HuH-7 (cell line): ENCODE measurements at places on chromosomes 6 and 20.
A peak's percentile ranks its signal among the peaks of the same experiment; 100 is the strongest.

DNA sequence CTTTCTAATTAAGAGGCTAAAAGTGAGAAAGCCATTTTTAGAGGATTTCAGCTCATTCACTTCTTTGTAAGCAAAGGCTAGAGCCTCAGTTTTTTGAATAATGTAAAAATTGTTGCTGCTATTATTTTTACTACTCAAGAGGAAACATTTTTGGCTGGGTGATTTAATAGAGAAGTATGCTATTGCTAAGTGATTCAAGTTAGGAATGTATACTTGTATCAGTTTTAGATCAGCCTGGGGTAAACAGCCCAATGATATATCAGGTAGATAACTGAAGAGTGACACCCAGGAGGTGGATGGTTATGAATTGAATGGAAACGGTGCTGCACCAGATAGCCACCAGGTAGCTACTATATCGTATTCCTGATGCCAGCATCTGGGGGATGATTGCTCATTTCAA, 9.2 kb downstream of the QKI start:
- DNase-seq = no peak

- no peak for DNase-seq
Observed at GRCh38 chr20:23107466-23107865, 21.3 kb upstream of the CD93 start.

GRCh38 chr20:32021091-32021490, 10.9 kb downstream of the CCM2L start:
- DNase-seq = no peak

- DNase-seq = no peak
Observed at GRCh38 chr6:161108916-161109315, 117.3 kb downstream of the MAP3K4 start.

DNA sequence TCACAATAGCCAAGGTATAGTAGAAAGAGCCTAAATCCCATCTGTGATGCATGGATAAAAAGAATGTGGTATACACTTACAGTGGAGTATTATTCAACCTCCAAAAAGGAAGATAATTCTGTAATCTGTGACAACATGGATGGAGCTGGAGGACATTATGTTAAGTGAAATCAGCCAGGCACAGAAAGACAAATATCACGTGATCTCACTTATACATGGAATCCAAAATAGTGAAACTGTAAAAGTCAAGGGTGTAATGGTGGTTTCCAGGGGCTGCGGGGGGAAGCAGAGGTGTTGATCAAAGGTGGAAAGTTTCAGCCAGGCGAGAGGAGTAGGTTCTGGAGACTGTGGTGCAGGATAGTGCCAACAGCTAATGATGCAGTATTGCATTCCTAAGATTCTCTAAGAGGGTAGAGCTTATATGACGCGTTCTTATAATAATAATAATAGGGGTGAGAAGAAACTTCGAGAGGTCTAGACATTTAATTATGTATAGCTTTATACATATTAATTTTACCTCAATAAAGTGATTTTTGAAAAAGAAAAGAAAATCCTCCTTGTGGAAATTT, 246.1 kb downstream of the FOXA2 start:
- DNase-seq = no peak

DNA sequence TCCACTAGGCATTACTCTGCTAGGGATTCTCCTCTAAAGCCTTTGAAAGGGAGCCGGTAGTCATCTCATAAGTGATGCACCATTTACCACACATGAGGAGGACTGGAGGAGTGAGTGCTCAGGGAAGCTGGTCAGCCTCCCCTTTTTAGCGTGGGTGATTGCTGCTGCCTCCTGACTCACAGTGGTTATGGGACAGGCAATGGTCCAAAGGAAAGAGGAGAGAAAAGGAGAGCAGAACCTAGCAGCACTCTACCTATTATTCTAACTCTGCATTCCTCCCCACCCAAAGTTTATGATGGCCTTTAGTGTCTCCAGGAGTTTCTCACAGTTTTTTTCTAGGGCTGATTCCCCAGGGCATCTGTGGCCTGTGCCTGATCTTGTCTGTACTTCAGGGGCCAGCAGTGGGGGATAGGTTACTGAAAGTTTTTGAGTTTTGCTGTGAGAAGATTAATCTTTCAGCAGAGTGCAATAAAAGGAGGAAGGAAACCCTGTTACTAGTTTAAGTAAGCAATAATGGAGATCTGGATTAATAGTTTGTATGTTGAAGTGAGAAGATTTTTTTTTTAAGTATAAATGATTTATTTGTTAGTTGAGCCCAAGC, 36.4 kb upstream of the GCLC start:
- DNase-seq = no peak

DNA sequence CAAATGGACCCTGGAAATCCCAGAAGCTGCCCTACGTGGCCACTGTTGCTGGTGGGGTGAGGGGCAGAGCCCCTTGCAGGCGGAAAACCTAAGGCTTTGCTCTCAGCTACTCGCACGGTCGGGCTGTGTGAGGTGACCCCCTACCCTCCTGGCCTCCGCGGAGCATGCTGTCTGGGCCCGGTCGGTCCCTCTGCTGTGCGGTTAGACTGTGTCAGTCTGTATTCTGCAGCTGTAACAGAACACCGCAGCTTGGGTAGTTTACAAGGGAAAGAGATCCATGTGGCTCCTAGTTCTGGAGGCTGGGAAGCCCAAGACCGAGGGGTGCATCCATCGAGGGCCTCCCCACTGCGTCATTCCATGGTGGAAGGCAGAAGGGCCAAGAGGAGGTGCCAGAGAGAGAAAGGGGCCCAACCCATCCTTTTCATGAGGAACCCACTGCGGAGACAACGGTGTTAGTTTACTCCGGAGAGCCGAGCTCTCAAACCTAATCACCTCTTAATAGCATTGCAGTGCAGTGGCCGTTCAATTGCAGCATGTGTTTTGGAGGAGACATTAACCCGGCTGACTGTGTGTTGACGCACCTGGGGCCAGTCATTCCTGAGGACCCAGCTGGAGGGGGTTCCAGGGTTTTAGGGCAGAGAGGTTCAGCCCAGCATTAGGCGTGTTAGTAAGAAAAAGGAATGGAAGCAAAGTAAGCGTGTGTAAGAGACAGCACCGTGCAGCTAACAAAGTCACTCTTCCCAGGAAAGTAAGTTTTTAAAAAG, 18.3 kb downstream of the COL9A3 start:
- no peak for DNase-seq

- no peak for DNase-seq
Observed at GRCh38 chr20:9150679-9151078, 81.8 kb downstream of the PLCB4 start.

GRCh38 chr6:36217188-36217587, 20.6 kb downstream of the BRPF3 start:
- DNase-seq = no peak

- DNase-seq = peak; percentile 46
Observed at GRCh38 chr6:42819803-42820511, 38.1 kb downstream of the BICRAL start.

DNA sequence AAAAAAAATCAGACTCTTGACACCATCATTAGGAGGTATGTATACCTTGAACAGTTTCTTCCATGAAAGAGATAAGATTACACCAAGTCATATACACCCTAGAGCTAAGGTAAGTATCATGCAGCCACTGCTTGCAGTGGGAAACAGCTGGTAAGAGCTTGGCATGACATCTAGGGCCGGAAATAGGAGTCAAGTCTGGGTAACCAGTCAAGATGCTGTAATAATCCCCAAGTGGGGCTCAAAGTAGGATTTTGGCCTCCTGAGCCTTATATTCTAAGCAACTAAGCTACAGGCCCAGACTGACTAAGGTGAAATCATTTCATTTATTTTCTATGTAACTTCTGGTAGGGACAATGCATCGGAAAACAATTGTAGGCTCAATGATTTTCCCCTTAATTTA, 23.9 kb downstream of the TRERF1 start:
- no peak for DNase-seq

GRCh38 chr20:37192137-37192854, 12.9 kb upstream of the MROH8 start:
- DNase-seq = peak; percentile 75

DNA sequence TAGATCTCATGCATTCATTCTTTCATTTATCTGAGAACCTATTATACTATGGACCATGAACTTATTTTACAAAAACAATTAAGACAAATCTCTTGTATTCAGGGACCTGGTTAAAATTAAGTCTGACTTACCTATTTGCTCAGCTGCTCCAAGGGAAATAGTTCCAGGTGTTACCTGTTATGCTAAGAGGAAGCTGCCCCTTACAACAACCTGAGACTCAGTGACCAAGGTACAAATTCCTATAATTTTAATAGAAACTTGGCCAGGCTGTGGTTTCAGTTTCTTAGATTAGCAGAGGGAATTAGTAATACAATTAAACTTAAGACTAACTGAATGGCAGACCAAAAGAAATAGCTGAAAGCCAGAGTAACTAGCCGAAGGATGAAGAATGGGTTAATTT, 48.2 kb upstream of the GMPR start:
- DNase-seq = no peak

DNA sequence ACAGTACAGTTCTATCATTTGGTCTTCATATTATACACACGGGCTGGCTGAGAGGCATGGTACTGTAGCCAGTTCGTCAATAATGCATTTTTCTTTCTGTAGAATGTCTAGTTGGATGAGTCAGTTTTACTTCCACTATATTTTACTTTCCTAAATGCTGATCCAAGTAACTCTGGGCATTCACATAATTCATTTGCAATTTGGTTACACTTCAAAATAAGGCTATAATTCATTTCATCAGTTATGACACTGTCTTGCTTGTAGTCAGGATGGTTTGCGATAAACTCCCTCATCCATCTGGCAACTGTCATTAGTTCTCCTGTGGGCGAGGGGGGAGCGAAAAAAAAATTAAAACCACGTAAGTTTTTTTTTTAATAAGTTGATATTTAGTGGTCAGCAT, 46.3 kb downstream of the GCLC start:
- no peak for DNase-seq

- no peak for DNase-seq
Observed at GRCh38 chr6:107697682-107698081, 126.4 kb downstream of the SCML4 start.

- no peak for DNase-seq
Observed at GRCh38 chr6:79250107-79250514, 15.6 kb upstream of the HMGN3 start.

GRCh38 chr6:98832284-98833056, 1.9 kb upstream of the POU3F2 start:
- DNase-seq = no peak

DNA sequence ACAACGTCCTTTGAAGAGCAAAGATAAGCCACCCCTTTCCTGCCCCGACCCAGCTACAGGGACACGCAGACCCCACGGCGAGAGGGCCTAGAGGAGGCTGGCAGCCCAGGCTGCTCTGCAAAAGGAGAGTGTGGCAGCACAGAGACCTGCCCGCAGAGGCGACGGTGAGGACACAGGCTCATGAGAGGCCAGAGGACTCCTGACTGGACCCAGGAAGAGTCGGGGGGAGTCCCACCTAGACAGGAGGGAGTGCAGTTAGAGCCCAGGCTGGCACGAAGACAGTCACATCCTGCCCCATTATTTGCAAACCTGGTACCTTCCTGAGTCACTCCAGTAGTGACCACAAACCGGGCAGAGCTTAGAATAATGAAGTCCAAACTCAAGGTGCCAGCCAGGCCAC, 227.7 kb upstream of the CDH4 start:
- no peak for DNase-seq

GRCh38 chr6:28838289-28838633, 85.5 kb downstream of the TRIM27 start:
- no peak for DNase-seq

DNA sequence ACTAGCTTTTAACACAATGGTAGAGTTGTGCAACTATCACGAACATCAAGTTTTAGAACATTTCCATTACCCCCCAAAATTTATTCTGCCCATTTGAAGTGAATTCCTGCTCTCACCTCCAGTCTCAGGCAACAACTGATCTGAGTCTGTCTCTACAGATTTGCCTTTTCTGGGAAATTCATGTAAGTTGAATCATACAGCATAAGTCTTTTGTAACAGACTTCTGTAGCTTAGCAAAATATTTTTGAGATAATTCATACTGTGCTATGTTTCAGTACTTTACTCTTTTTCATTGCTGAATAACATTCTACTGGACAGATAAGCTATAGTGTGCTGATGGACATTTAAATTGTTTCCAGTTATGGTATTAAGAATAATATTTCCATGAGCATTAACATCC, 447.3 kb upstream of the GJE1 start:
- DNase-seq = no peak

GRCh38 chr6:106973836-106974335, 643 bp downstream of the CD24 start:
- peak; percentile 31 for DNase-seq

GRCh38 chr6:8234321-8234720, 132.0 kb upstream of the EEF1E1 start:
- no peak for DNase-seq

GRCh38 chr6:89597988-89598387, 40.6 kb downstream of the LYRM2 start:
- peak; percentile 86 for DNase-seq

GRCh38 chr20:16551607-16552006, 21.6 kb downstream of the KIF16B start:
- no peak for DNase-seq

DNA sequence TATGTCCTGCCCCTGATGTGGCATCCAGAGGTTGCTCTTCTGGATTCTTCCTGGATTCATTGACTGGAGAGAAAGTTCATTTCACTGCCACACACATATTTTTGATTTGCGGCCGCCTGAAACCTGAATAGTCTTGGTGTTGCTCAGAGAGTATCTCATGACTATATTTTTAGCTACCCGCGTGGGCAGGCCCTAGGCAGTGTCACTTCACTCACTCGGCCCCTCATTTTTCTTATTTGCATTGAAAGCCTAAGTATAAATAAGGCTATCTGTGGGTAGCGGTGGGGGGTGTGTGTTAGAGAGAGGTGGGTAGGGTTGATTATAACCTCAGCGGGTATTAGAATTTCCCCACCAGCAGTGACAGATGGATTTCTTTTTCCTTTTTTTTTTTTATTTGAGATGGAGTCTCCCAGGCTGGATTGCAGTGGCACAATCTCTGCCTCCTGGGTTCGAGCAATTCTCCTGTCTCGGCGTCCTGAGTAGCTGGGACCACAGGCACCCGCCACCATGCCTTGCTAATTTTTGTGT, 113.5 kb downstream of the JARID2 start:
- no peak for DNase-seq

DNA sequence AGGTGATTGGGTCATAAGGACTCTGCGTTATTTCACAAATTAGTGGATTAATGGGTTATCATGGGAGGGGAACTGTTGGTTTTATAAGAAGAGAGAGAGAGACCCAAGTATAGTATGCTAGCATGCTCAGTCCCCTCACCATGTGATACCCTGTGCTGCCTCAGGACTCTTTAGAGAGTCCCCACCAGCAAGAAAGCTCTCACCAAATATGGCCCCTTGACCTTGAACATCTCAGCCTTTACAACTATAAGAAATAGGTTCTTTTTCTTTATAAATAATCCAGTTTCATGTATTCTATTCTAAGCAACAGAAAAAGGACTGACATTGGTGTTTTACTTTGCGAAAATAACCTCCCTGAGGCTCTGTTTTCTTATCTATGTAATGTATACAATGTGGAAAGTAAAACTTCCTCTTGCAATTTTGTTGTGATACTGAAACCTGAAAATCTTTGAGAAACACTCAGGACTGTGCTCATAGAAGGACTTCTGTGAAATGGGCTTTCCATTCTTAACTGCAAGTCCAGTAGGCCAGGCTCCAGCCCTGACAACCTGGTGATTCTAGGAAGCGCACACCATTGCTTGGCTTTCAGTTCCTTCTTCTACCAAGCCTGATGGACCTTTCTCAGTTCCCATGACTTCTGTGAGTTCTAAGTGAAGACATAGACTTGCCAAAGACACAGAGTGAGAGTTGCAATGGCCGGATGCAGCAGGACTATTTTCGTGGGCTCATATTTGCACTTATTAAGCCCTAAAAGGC, 21.9 kb downstream of the SIRPD start:
- DNase-seq = no peak
